ENCODE measurements at places on chromosomes 12 and 14.

DNA sequence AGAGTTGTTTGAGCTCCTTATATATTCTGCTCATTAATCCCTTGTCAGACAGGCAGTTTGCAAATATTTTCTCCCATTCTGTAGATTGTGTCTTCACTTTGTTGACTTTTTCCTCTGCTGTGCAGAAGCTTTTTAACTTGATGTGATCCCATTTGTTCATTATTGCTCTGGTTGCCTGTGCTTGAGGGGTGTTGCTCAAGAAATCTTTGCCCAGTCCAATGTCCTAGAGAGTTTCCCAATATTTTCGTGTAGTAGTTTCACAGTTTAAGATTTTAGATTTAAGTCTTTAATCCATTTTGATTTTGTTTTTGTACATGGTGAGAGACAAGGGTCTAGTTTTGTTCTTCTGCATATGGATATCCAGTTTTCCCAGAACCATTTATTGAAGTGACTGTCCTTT is 19.8 kb downstream of the ABCC9 start:
- DNase-seq: no peak

DNA sequence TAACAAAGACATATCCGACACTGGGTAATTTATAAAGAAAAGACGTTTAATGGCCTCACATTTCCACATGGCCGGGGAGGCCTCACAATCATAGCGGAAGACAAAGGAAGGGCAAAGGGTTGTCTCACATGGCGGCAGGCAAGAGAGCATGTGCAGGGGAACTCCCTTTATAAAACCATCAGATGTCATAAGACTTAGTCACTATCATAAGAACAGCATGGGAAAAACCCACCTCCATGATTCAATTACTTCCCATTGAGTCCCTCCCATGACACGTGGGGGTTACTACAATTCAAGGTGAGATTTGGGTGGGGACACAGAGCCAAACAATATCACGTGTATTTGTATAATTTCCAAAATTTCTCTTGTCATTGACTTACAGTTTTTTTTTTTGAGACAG is 5.5 kb upstream of the LMNTD1 start:
- DNase-seq: no peak

GRCh38 chr14:38209572-38210557 is 2.2 kb downstream of the SSTR1 start:
- DNase-seq: no peak

- no peak for DNase-seq
Measured at GRCh38 chr14:20801726-20802125, 918 bp downstream of the RNASE1 start.

DNA sequence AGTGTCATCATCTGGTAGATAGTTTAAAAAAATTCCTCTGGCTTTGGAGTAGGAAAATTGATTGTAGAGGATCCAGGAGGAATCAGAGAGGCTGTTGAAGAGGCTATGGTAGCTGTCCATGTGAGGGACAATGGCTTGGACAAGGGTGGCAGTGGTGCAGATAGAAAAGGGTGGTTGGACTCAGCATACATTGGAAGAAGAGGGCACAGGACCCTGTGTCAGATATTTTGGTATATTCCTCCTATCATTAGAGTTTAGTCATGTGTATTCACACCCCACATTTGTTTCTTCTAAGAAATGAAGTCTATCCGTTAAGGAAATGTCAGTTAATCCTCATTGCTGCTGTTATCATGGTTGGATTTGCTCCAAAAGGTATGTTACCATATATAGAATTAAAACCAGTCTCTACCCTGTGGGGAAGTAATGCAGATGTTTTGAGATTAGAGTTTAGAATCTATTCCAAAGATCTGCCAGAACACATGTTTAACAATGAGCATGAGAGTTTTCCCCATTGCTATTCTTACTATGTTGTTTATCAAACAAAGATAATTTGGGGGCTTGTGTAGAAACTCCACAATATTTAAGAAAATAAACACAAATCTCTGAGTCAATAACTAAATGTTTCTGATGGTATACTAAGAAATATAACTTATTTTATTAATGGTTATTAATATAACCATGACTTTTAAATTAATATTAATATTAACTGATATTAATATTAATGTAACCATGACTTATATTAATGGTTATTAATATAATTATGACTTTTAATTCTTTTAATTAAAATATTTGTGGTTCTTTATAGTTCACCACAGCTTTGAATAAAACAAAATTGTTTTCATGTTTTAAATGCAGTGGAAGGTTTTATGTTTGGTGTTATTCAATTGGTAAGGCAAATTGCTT is 80.9 kb downstream of the CRADD start:
- DNase-seq: no peak

DNA sequence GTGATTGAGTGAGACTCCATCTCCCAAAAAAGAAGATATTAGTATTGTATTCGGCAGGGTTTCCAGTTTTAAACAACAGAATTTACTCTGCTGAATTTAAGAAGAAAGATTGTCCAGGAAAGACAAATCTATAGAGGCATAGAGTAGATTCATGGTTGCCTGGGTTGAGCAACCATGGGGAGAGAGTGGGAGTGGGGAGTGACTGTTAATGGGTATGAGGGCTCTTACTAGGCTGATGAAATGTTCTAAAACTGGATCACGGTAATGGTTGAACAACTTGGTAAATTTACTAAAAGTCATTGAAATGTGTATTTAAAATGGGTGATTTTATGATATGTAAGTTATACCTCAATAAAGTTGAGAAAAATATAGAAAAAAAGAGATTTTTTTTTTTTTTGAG is 13.9 kb upstream of the C12orf76 start:
- DNase-seq: no peak

GRCh38 chr12:100234166-100234565 is 32.7 kb downstream of the DEPDC4 start:
- DNase-seq: no peak

GRCh38 chr12:19243551-19243950 is 114.0 kb downstream of the PLEKHA5 start:
- no peak for DNase-seq
